Brain pericyte (primary cell): ENCODE measurements at places on chromosomes 3 and 15.

- DNase-seq, result no peak
Observed at GRCh38 chr3:58064923-58065638, 56.9 kb downstream of the FLNB start.

- DNase-seq, result no peak
Observed at GRCh38 chr3:143855183-143855582, 6.9 kb upstream of the SLC9A9 start.

GRCh38 chr15:91867581-91868026 lies 14.1 kb downstream of the SLCO3A1 start:
- no peak for DNase-seq

DNA sequence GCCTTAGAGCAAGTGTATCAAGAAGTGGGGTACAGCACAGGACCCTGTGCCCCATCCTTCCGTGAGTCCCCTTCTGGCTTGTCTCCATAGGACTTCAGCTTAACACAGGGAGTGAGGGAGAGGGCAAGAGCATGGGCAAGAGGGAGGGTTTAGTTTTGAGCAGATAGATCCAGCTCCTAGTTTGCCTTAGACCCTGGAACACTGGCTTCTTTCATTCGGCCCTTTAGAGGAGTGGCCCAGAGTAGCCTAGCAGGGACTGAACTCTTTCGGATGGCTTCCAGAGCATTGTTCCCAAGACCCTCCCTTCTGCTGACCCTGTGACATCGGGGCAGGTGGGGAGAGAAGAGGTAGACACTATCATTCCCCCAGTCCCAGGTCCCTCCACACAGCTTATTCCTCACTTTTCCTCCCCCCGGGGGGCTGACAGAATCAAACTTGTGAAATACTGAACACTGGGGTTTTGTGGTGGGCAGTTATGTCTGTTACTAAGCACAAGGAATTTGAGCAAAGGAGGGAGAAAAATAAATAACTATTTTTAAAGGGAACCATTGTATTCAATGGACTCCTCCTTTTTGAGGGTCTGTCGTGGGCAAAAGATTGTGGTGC lies 289.6 kb upstream of the C2CD4B start:
- DNase-seq, result no peak

GRCh38 chr15:47429376-47429775 lies 287.9 kb upstream of the SEMA6D start:
- DNase-seq, result no peak

DNA sequence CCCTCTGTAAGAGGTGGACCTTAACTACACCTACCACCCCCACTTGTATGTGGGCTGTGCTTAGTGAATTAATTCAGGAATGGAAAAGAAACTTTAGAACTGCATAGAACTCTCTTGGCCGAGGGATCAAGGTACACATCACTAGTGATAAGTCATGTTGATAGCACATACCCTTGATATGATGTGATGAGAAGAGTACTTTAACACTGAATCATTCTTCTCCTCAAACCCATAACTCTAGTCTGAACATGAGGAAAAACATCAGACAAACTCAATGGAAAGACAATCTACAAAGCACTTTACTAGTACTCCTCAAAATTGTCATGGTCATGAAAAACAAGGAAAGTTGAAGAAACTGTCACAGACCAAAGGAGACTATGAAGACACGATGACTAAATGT lies 87.6 kb downstream of the P2RY1 start:
- DNase-seq, result no peak
